Epithelial cell of alveolus of lung (primary cell): ENCODE measurements at places on chromosomes 5 and 9. TPM values are rescaled to one million over a fixed set of nuclear protein-coding genes. Genes with fewer than 3 reads are reported as not detected.

PRRX2 gene
- 1.4 and 31.1 TPM in 2 replicates for total RNA-seq

SLC6A19 gene
- total RNA-seq: not detected in 2 replicates

POU5F2 gene
- total RNA-seq: 0.13 and 0.64 TPM in 2 replicates

TAF11L14 gene
- total RNA-seq: not detected in 2 replicates

SPATA31E1 gene
- total RNA-seq: not detected in 2 replicates

MGAT4B gene
- 119 and 215 TPM in 2 replicates for total RNA-seq

SNAPC4 gene
- 6.1 and 7.3 TPM in 2 replicates for total RNA-seq

TMEM215 gene
- not detected in 2 replicates for total RNA-seq

ANKRD18B gene
- under 0.01 and 0.13 TPM in 2 replicates for total RNA-seq

NR5A1 gene
- not detected in 2 replicates for total RNA-seq

CCT5 gene
- 193 and 399 TPM in 2 replicates for total RNA-seq

STC2 gene
- total RNA-seq: 90.5 and 162 TPM in 2 replicates

GABRA6 gene
- total RNA-seq: not detected in 2 replicates

KIF4B gene
- total RNA-seq: 0.08 and 0.13 TPM in 2 replicates

IL4 gene
- total RNA-seq: not detected in 2 replicates

ALAD gene
- total RNA-seq: 7.6 and 14.4 TPM in 2 replicates

SPATA6L gene
- total RNA-seq: 0.26 TPM in 1 of 2 replicates, not detected in the other

ABITRAM gene
- total RNA-seq: 8.1 and 8.5 TPM in 2 replicates

ISOC1 gene
- total RNA-seq: 19.1 and 48.1 TPM in 2 replicates

TAF11L5 gene
- not detected in 2 replicates for total RNA-seq

OR1J1 gene
- total RNA-seq: not detected in 2 replicates

IL5 gene
- total RNA-seq: not detected in 2 replicates

PLAC8L1 gene
- total RNA-seq: not detected in 2 replicates

CSF1R gene
- under 0.01 TPM in 1 of 2 replicates, not detected in the other for total RNA-seq

SPAG8 gene
- 0.26 and 0.48 TPM in 2 replicates for total RNA-seq

CMBL gene
- total RNA-seq: 6.9 and 19.3 TPM in 2 replicates

PALM2AKAP2 gene
- 11.9 and 16.3 TPM in 2 replicates for total RNA-seq

TRAPPC13 gene
- 11.9 and 15.6 TPM in 2 replicates for total RNA-seq

AGGF1 gene
- 21.7 and 22.4 TPM in 2 replicates for total RNA-seq

ANAPC2 gene
- total RNA-seq: 7.8 and 20.0 TPM in 2 replicates

ARL14EPL gene
- 0.24 TPM in 1 of 2 replicates, not detected in the other for total RNA-seq

CENPH gene
- 19.5 and 32.6 TPM in 2 replicates for total RNA-seq

LCN2 gene
- 1.8 TPM in 1 of 2 replicates, not detected in the other for total RNA-seq

FTMT gene
- total RNA-seq: not detected in 2 replicates

PCDHGA8 gene
- 0.65 and 1.2 TPM in 2 replicates for total RNA-seq

TUT7 gene
- total RNA-seq: 23.7 and 36.7 TPM in 2 replicates
